ENCODE measurements at places on chromosomes 1 and 21. TPM values are rescaled to one million over a fixed set of nuclear protein-coding genes. Genes with fewer than 3 reads are reported as not detected.

The CASP9 gene
- 9.3 TPM for total RNA-seq

The TEDDM1 gene
- total RNA-seq, result not detected

The TFAP2E gene
- not detected for total RNA-seq

The ZSWIM5 gene
- total RNA-seq, result 2.4 TPM

The NOS1AP gene
- total RNA-seq, result 2.0 TPM

The FCGR3A gene
- 4.5 TPM for total RNA-seq

The FTCD gene
- total RNA-seq, result 0.48 TPM

The KRTAP7-1 gene
- not detected for total RNA-seq

The KRTAP20-2 gene
- total RNA-seq, result not detected

Data from urinary bladder (tissue), 4 donors.